Adrenal gland (tissue), 19 donors: ENCODE measurements at places on chromosomes 16 and 17. TPM values are rescaled to one million over a fixed set of nuclear protein-coding genes. Genes with fewer than 3 reads are reported as not detected.

PABPN1L gene
- not detected for total RNA-seq

GRCh38 chr17:73427198-73427597 is 115.4 kb upstream of the CDC42EP4 start:
- H3K4me3 ChIP-seq = no peak overlapping the region
- DNase-seq = no peak

DNA sequence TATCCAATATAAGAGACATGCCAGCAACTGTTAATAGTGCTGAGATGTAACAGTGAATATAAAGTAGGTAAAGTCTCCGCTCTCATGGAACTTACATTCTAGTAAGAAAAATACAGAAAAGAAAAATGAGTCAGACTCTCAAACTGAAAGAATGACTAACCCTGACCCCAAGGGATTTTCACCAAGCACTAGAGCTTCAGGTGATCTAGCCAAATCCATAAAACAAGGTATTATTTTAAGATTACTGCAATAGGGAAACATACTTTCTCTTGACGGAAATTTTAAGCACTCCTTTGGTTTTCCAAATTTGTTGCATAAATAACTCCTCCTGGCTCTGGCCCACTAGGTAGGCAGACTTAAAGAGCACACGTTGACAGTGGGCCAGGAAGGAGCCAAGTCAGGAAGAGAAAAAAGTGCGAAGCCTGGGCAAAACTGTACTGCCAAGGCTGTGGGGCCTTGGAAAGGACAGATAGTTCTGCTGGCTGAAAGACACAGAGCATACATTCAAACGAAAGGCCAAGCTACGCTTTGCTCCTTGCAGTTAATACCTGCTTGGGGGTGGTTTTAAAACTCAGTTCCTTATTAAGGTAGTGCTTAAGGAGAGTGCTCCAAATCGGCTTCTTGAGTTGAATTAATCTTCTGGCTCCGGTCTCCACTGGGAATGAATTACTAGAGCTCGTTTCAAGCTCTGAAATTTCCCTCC is 1.4 kb downstream of the GOT2 start:
- H3K27me3 ChIP-seq = no peaks in the 10 kb centered on the region
- no peak overlapping the region for H3K4me3 ChIP-seq
- no peaks in the 10 kb centered on the region for H3K36me3 ChIP-seq
- no peak overlapping the region for H3K27ac ChIP-seq

- no peak overlapping the region for H3K4me3 ChIP-seq
- H3K27ac ChIP-seq = no peak overlapping the region
- no peak for DNase-seq
- no peaks in the 10 kb centered on the region for H3K27me3 ChIP-seq
Observed at GRCh38 chr16:64975821-64976220, 146.0 kb downstream of the CDH11 start.

DNA sequence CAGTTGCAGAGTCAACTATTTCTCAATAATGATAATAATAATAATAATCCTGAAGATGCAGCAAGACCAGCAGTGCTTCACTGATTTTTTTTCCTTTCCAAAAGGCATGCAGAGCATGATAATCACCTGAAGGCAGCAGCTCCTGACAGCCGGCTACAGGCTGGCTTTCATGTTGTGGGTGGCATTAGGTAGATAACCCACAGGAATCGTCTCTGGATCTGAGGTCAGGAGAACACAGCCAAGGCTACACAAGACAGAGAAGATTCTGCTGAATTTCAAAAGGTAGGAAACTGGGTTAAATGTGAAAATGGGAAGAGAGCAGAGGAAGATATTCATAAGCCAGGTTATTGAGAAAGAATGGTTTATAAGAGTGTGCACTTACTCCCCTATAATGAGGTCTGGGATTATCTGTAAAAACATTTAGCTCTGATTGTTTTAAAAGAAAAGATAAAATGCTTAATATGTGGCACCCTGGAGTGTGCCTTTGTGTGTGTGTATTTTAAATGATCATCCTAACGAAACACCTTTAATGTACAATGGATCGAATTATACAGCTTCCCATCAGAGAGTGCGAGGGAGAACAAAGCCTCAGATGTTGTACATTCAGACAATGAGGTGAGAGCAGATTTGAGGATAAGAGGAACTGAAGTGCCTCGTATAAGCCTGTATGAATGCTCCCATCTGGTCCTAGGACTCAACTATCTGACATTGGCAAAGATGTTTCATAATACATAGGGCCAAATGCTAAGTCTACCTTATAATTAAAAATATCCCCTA is 273.1 kb downstream of the PHKB start:
- no peaks in the 10 kb centered on the region for H3K27me3 ChIP-seq
- no peak for DNase-seq
- H3K4me1 ChIP-seq = no peaks in the 10 kb centered on the region
- H3K36me3 ChIP-seq = no peaks in the 10 kb centered on the region
- H3K4me3 ChIP-seq = no peak overlapping the region

GRCh38 chr17:45852535-45853297 is 8.0 kb downstream of the SPPL2C start:
- H3K4me3 ChIP-seq = no peak overlapping the region
- H3K27me3 ChIP-seq = no peaks in the 10 kb centered on the region
- H3K27ac ChIP-seq = no peak overlapping the region
- no peaks in the 10 kb centered on the region for H3K36me3 ChIP-seq
- H3K4me1 ChIP-seq = no peaks in the 10 kb centered on the region

DNA sequence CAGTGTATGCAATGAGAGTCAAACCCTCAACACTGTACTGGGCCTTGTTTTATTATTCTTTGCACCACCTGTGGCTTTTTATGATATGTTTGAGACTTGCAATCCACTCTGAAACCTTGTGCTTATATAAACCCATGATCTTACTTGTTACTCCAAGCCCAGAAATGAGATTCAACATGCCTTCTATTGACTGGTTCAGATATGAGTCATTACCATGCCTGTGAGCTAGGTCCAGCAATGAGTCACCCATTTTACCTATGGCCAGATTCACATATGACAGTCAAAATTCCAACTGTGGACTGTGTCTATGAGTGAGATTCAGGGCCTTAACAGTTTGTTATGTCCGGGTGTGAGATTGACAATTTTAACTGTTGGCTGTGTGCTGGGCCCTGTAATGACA is 1846.1 kb downstream of the TP53TG3F start:
- no peak overlapping the region for H3K4me3 ChIP-seq
- no peak for DNase-seq
- no peak overlapping the region for H3K27ac ChIP-seq
- H3K4me1 ChIP-seq = no peaks in the 10 kb centered on the region
- no peaks in the 10 kb centered on the region for H3K36me3 ChIP-seq
